RKO (cell line): ENCODE measurements at places on chromosomes 16 and 17.

GRCh38 chr17:51617986-51618385 lies 357.6 kb downstream of the UTP18 start:
- DNase-seq = no peak

DNA sequence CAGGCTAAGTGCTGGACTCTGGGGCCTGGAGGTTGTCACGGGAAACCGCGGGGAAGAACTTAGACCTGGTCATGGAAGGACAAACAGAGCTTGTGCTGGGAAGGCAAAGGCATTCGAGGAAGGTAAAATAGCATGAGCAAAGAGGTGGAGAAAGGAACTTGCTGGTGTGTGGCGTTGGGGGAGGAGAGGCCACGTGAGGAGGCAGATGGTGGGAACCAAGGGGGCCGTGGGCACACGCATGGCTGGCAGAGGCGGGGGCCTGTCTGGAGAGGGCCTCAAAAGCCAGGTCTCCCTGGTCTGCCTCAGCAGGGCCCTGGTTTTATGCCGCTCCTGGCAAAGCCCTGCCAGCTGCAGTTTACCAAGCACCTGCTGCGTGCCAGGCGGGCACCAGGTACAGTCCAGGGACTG lies 15.3 kb downstream of the CORO7 start:
- no peak for DNase-seq

DNA sequence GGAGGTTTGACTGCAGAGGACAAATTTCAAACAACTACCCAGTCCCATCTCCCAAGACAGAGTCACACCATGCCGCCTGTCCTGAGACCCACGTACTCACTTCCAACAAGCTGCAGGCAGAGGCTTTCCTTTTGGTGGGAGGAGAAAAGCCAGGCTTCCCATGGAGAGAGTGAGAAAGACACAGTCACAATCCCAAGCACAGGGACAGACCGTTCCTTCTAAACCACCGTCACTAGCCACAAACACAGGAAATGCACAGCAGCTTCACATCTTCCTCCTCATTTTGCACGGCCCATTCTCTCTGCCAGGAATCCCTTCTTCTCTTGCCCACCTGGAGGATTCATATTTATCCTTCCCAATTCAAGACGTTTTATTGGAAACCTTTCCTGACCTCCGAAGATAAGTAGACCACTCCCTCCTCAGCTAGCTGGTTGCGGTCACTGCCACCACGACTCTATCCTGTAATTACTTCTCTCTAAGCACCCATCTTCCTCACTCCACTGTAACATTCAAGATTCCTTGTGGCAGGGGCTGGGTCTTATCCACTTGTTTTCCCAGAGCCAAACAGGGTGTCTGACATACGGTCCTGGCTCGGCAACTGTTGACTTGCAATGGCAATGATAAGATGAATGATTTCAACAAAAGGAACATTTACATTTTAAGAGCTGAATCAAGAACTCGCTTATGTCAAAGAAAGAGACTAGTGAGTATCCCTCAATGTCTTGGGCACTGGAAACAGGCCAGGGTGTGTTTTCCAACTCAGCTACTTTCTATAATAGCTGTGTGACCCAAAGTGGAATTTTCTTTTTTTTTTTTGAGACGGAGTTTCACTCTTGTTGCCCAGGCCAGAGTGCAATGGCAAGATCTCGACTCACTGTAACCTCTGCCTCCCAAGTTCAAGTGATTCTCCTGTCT lies 87.6 kb downstream of the XYLT1 start:
- DNase-seq = no peak

DNA sequence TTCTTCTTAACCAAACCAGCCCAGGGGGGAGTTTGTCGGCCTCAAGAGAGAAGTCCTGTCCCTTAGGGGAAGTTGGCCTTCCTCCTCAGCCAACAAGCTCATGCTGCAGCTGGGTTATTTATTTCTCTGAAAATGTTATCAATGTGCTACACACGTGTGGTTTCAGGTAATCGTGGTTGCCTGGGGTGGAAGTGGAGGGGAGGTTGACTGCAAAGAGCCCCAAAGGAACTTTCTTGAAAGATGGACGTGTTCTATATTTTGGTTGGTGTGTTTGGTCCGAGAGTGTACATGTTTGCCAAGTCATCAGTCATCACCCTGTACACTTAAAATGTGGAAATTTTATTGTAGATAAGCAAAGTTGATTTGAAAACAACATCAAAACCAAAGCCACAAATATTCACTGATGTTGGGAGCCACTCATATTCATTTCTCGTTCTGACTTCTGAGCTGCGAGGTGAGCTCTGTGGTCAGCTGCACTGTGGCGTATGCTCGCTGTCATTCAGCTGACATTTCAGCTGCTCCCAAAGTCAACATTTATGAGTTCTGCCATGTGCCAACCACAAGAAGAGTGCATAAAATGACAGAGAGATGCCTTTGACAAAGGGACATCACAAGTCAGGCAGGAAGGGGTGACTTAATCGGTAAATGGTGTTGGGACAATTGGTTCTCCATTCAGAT lies 26.5 kb upstream of the ADGRG1 start:
- DNase-seq = no peak

- no peak for DNase-seq
These were observed 39.5 kb downstream of the DYNLRB2 start for GRCh38 chr16:80580109-80580832.

DNA sequence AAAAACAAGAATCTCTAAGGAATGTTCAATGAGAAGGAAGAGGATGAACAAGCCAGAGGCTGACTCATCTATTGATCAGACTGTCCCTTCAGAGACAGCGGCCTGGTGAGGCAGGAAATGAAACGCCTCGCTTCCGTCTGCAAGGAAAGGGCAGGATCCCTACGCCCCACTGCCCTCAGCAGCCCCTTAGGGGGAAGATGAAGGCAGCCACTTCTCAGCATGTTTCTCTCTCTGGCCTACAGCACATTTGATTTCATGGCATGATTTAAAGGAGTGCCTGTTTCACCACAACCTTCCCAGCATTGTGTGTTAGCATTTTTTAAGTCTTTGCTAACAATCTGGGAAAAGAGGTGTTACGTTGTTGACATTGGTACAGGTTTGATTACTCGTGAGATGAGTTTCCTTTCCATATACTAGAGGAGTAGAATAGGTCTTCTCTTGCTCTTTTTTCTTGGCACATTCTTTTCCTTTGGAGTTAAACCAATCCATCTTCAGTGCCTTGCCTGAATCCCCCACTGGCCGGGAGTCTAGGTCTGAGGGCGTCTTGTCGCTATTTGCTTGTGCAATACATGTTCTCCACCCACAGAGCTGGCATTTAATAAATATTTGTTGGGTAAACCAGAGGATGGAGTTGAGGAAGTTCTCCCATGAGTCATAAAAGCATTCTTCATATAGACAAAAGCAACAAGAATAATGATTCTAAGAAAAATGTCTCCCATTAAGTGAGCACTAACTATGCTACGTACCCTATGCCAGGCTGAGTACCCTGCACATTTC lies 47.4 kb downstream of the RBFOX3 start:
- peak; percentile 5 for DNase-seq

DNA sequence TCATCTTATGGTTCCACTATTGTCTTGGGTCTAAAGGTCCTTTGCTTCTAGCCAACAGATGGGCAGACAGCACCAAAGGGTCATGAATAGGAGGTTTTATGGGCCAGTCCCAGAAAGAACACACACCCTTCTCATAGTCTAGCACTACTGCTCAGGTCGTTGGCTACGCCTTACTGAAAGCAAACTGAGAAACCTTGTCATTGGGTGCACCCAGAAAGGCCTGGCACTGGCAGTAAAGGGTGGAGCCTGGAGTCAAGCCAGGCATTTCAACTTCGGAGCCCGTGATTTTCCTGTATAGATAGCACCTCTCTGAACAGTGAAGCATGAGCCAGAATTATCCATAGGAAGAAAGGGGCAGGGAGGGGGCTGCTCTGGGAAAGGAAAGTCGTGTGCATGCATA lies 74.9 kb downstream of the VAT1L start:
- DNase-seq = no peak

- no peak for DNase-seq
These were observed 191.4 kb downstream of the CYLD start for GRCh38 chr16:50933262-50933661.

- DNase-seq = no peak
These were observed 22.1 kb downstream of the MYO18A start for GRCh38 chr17:29158096-29158487.

DNA sequence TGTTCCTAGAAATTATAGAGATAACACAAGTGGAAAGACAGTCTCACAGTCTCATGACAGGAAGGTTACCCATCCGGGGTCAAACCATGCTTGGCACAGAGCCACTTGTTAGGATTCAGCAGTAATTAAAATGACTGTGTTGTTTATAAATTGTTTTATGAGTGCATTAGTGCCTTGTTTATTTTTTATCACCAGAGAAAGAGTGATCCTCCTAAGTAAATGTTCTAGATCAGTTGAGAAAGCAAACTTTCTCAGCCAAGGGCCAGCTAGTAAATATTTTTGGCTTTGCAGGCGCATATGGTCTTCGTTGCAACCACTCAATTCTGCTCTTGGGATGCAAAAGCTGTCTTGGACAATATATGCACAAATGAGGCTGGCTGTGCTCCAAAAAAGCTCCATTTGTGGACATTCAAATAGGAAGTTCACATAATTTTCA lies 253.9 kb upstream of the CACNG5 start:
- DNase-seq = no peak

DNA sequence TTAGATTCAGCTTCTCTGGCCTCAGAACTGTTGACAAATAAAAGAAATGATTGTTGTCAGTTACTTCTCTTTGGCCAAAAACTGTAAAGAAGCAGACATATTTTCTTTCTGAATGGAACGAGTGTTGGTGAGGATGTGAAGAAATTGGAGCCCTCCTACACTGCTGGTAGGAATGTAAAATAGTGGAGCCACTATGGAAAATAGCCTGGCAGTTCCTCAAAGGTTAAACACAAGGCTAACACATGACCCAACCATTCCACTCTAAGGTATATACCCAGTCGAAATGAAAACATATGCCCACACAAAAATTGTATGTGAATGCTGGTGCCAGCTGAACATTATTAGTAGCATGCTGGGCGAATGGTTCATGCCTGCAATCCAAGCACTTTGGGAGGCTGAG lies 14.2 kb upstream of the KRT24 start:
- DNase-seq = no peak

GRCh38 chr17:48471817-48472410 lies 41.9 kb upstream of the SKAP1 start:
- no peak for DNase-seq

GRCh38 chr16:20409398-20410120 lies at the start of gene ACSM5:
ACSM5 (plus strand) TSS chr16:20409534; CDS start chr16:20411485, 1,951 bp downstream.
- no peak for DNase-seq

- DNase-seq = no peak
These were observed 276.9 kb upstream of the TOM1L1 start for GRCh38 chr17:54623746-54624145.

DNA sequence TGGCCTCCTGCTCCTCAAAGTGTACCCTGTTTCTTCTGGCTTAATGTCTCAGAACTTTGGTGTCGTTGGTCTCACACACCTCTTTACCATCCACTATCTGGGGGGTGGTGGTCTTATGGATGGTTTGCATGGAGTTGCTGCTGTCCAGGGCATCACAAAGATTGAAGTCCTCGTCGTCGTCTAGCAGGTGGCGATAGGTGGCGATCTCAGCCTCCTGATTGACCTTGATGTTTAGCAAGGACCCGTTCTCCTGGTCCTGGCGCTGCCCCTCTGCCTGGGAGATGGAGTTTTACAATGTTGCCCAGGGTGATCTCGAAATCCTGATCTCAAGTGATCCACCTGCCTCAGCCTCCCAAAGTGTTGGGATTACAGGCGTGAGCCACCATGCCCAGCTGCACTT lies 31.1 kb upstream of the HELZ start:
- DNase-seq = no peak

DNA sequence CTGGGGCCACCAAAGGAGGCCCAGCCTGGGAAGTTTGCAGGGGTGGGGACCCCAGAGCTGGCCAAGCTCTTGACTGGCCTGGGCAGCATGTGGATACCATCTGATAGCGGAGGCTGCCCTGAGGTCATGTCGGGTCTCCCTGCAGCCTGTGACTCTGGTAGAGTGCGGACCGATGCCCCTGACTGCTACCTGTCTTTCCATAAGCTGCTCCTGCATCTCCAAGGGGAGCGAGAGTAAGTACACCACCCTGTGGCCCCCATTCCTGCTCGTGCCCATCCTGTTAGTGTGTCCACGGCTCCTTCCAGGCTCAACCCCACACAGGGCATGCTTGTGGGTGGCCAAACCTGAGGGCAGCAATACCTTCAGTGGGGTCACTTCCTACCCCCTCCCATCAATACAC lies 8.0 kb downstream of the CETP start:
- no peak for DNase-seq

DNA sequence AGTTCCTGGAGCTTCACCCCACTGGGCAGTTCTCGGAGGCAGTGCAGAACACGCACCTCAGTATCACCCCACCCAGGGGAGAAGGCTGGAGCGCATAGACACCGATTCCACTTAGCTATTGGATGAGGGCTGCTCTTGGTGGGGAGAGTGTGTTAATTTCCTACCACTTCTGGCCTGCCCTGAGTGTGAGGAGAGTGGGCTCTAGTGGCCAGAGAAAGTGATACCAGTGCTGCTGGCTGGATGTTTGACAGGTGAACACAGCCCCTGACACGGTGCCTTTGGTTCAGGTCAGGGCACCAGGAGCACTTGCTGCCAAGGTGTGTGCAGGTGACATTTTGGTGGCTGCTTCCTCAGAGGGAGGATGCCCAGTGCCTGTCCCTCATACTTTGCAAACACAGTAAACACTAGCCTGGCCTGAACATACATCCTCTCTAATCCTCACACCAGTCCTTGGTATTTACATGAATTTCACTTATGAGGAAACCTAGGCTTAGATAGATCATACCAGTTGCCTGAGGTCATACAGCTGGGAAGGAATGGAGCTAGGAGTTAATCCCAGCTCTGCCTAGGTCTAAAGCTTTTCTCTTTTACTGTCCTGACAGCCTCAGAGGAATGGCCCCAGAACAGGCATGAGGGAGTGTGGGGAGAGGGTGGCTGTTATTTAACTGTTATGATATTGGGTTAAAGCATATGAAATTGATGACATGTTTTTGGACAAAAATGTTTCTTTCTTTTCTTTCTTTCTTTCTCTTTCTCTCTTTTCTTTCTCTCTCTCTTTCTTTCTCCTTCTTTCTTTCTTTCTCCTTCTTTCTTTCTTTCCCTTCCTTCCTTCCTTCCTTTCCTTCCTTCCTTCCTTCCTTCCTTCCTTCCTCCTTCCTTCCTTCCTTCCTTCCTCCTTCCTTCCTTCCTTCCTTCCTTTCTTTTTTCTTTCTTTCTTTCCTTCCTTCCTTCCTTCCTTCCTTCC lies 21.0 kb upstream of the ITGAX start:
- peak; percentile 47 for DNase-seq
